Suppressor macrophage treated with lipopolysaccharide for 4 hours (primary cell): ENCODE measurements at places on chromosomes 2 and 18.

- no peak for DNase-seq
Observed at GRCh38 chr2:8146132-8147005, 535.5 kb upstream of the ID2 start.

GRCh38 chr2:195543063-195543462, 114.0 kb upstream of the SLC39A10 start:
- DNase-seq: peak; percentile 29

DNA sequence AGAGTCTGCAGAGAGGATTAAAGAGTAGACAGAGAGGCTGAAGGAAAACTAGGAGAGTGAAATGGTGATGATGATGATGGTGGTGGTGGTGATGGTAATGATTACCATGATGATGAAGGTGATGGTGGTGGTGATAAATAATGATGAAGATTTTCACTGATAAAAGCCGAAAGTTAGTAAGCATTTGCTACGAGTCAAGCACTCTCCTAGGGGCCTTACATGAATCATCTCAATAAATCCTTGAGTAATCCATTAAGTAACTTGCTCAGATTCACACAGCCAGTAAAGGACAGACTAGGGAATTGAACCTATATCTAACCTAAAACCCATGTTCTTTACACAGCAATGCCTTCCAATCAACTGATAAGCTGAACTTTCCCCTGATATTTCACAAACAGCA, 106.7 kb upstream of the PGAP1 start:
- no peak for DNase-seq

DNA sequence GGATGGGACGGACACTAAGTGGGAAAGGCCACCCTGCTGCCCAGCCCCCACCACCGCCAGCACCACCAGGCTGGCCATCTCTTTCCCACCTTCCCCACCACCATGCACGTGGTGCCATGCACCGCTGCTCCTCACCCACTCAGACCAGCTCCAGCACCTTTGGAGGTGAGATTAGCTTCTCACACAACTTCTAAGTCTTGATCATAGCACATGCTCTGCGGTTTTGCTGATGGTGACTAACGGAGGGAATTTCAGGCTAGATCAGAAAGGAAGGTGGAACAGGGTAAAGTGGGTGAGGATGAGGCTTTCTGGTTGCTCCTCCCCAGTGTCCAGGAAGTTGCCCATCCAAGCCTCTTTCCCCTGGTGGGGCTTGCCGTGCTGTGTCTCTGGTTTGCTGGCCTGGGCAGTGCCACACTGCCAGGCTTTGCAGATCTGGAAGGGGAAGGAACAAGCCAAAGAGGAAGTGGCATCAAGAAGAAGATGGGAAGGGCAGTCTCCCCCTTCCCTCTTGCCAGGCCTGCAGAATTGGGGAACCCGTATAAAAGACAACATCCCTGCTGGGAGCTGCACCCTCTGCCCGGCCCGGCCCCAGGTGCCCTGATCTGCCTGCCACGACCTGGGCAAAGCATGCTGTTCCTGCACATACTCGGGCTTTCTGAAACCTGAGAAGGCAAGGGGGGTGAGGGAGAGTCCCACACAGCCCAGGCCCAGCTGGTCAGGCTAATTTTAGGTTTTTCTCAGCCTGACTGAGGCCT, 44.3 kb upstream of the CAB39 start:
- peak; percentile 75 for DNase-seq

DNA sequence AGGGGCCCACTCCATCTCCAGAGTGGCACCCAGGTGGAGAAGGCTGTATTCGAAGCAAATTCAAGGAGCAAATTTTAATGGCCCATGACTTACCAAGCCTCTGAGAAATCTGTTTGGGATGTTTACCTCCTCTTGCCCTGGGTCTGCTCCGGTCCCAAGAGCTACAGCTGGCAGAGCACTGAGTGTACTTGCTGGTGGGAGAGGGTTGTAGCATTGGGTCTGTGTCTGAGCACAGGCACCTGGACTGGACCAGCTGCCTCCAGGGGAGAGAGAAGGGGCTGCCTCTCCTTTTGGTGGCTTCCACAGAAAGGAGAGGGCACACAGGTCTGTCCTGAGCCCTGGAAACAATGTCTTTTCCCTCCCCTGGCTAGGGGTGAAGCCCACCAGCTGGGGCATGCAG, 9.8 kb downstream of the EN1 start:
- no peak for DNase-seq

- DNase-seq: no peak
Observed at GRCh38 chr18:75698861-75699260, 271.4 kb upstream of the SMIM21 start.

GRCh38 chr2:39156107-39156506, 35.3 kb upstream of the SOS1 start:
- DNase-seq: no peak

DNA sequence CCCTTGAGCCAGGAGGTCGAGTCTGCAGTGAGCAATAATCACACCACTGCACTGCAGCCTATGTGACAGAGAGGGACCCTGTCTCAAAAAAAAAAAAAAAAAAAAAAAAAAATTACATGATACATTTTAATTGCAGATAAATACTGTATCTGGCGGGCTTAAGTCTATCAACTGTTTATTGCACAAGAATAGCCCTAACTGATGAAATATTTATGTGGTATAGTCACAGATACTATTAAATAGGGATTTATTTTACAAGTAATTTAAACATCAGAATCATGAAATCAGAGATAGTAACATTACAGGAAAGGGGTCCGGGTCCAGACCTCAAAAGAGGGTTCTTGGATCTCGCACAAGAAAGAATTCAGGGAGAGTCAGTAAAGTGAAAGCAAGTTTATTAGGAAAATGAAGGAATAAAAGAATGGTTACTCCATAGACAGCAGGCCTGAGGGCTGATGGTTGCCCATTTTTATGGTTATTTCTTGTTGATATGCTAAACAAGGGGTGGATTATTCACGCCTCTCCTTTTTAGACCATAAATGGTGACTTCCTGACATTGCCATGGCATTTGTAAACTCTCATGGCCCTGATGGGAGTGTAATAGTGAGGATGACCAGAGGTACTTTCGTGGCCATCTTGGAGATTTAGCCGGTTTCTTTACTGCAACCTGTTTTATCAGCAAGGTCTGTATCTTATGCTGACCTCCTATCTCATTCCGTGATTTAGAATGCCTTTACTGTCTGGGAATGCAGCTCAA, 166.6 kb downstream of the PMAIP1 start:
- no peak for DNase-seq

GRCh38 chr2:38592951-38593350, 9.8 kb downstream of the HNRNPLL start:
- no peak for DNase-seq

- no peak for DNase-seq
Observed at GRCh38 chr2:150212722-150213171, 274.7 kb downstream of the RND3 start.

DNA sequence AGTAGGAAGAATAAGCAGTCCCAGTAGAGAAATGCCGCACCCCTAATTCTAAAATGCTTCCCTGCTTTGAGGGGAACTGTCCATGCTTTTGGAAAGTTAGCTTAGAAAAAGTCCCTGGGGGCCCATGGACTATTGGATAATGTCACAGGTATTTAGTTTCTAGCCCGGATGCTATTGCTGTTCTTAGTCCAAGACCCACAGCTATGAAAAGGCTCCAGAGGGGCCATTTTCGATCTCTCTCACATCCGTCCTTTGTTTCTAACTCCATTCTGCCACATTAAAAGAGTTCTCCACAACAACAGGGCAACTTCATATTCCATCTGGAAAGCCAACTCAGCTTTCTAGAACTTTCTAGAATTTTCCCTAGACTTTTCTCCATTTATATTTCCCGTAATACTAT, 47.2 kb downstream of the MGAT4A start:
- no peak for DNase-seq

GRCh38 chr2:205117125-205117524, 565.2 kb upstream of the NRP2 start:
- DNase-seq: no peak

GRCh38 chr2:193808877-193809276, 1614.1 kb upstream of the TMEFF2 start:
- DNase-seq: no peak

DNA sequence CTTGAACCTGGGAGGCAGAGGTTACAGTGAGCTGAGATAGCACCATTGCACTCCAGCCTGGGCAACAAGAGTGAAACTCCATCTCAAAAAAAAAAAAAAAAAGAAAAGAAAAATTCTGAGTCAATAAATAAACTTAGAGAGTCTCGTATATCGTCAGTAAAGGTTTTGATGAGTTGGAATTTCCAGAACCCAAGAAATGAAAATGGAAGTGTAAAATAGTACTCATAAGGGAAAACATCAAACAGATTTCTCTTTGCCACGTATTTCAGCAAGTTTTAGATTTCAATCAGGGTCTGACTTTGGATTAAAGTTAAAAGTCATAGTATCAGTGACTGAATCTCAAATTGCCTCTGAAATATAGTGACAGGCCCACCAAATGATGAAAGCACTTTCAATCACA, 71.4 kb upstream of the SPOPL start:
- no peak for DNase-seq

DNA sequence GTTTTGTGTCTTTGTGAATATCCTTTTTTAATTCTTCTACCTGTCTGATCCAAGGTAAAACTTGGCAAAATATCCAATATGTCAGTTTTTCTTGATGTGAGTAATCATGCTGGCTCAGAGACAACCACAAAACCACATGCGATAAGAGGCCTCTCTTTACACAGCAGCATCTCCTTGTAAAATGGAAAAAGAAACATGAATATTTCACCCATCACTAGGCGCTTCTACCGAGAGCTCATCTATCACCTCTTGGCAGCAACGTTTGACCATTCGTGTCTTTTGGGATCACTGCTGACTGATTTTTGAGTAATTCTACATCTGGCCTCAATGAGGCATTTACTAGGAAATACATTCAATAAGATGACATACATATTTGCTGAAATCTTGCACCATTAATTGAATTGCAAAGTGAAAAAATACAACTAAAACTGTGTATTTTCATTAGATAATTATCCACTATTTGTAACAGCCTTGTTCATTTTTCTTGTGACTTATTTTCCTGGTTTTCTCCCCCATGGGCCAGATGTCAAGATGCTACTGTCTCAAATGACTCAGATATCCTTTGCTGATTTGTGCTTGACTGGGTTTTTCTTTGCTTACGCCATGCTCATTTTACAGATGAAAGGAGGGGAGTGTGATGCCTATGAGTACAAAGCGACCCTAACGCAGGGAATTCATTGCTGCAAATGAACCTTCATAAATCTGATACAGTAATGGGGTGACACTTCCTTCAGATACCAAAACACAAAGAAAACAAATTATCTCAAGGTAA, 467.5 kb downstream of the FBXO15 start:
- DNase-seq: no peak

- DNase-seq: no peak
Observed at GRCh38 chr18:28088477-28088876, 88.5 kb downstream of the CDH2 start.

- DNase-seq: no peak
Observed at GRCh38 chr2:221478485-221478863, 93.6 kb downstream of the EPHA4 start.

DNA sequence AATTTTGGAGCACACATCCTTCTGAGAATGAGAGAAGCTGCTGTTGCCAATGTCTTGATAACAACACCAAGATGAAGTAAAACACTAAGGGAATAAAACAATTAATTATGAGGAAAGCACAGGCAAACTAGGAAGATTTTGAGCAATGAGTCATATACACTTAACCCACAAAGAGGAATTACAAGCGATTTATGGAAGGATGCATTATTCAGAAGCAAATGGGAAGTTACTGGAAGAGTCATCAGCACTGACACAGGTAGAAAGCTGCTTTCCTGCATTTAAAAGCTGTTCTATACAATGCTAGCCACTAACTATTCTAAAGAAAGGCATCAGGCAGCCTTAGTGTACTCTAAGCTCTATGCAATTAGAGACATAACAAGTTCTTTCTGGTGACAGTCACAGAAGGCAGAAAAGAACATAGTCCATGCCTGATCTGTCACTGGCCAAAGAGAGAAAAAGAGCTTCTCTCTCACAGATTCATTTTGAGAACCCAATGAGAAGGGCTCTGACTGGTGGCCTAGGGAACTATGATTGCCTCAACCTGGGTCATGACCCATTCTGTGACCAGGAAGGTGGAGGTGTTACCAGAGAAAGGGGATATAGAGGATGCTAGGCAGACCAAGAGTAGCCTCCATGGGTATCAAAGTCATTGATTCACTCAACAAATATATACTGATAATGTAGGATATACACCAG, 45.4 kb downstream of the M1AP start:
- DNase-seq: peak; percentile 41

DNA sequence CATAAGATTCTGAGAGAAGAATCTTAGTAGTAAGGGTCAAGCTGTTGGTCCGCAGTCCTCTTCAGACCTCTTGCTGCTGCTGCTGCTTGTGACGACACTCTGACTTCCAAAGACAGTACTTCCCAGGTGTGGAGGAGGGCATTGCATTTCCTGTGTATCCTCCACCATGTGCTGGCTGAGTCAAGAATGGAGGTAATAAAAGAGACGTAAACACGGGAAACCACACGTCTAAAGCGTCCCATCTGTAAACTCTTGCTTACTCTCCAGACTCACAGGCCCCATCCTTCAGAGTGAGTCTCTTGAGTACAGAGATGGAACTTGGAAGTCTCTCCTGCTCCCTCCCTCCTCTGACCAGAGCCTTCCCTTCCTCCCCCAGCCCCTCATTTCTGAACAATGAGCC, 25.6 kb downstream of the KLHL29 start:
- DNase-seq: no peak

DNA sequence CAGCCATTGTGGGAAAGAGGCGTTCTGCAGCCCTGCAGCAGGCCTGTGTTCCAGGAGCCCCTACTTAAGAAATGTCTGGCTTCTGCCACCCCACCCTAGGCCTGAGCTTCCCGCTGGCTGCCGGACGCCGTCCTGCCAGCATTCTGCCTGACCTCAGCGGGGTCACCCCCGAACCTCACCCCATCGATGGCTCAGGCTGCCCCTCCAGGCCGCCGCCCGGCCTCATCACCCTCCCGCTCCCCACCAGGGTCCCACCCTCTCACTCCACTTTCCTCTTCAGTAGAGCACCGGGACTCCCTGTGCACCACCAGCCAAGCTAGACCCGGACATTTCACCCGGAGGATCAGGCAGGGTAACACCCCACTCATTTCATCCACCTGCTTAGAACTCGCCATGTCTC, 73.6 kb upstream of the SALL3 start:
- DNase-seq: no peak

- peak; percentile 83 for DNase-seq
Observed at GRCh38 chr2:43455731-43456642, 139.9 kb downstream of the THADA start.

DNA sequence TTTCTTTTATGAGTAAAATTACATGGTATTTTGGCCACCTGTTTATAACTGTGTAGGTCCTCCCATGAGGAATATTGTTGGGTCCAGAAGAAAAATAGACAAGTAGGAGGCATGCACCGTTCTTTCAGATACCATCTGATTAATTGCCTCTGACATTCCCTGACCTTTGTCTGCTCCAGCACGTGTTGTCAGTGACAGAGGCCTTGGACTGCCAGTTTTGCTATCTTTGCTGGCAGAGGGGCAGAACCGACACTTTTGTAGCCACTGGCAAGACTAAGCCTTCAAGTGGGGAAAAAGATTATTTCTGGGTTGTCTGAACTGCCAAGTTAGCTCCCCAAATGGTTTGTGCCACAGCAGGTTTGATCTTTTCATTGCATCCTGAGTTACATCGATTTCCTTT, 276.9 kb downstream of the CAMKMT start:
- DNase-seq: no peak
